ENCODE measurements at places on chromosomes 16 and 17.

DNA sequence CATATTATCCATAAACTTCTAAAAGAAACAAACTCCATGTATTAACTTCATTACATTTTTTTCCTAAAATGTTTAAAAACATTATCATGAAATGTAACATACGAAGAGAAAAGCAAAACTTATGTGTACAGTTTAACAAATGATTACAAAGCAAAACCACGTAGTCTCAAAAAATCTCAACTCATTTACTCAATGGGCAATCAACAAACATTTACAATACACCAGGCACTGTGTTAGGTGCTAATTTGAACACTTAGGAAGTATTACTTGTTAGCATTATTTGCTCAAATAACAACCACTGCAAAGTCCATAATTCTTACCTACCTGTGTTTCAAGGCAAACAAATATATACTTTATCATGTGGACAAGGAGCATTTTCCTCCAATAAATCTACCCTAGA is 164.9 kb downstream of the STX8 start:
- no peak for DNase-seq

DNA sequence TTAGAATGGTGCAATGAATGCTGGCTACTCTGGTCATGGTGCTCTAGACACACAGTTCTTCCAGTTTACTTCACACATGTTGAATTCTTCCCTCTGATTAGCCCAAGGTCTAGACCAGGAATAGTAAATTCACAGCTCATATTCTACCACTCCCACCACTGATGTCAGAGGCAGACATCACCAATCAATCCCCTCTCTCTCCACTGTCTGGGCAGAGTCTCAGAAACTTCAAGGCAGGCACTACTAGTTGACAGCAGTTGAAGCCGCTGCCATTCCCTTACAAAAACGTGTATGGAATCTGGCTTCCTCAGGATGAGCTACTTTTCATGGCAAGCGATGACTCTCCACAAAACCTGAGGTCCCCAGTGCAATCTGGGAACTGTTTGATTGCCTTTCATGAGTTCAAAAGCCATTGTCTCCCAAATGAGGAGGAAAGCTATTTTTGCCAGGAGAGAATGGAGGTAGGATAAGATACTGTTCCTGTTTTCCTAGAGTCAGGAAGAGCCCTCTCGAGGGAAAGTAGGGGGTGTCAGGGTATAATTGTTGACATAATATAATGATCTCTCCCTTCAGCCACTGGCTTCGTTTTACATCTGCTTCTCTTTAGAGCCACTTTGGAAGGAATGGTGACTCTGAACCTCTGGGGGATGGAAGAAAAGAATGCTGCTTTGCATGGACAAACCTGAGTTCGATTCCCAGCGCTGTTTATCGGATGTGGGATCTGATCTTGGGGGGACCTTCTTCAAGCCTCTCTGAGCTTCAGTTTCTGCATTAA is 90.0 kb downstream of the FOXL1 start:
- no peak for DNase-seq

- DNase-seq = no peak
Measured at GRCh38 chr17:68840073-68840472, 115.1 kb downstream of the ABCA8 start.

- DNase-seq = no peak
Measured at GRCh38 chr16:1119766-1120576, 23.9 kb upstream of the C1QTNF8 start.

GRCh38 chr16:78579020-78579419 is 479.6 kb downstream of the WWOX start:
- DNase-seq = no peak

GRCh38 chr17:45813048-45813725 is 29.1 kb downstream of the CRHR1 start:
- DNase-seq = no peak

DNA sequence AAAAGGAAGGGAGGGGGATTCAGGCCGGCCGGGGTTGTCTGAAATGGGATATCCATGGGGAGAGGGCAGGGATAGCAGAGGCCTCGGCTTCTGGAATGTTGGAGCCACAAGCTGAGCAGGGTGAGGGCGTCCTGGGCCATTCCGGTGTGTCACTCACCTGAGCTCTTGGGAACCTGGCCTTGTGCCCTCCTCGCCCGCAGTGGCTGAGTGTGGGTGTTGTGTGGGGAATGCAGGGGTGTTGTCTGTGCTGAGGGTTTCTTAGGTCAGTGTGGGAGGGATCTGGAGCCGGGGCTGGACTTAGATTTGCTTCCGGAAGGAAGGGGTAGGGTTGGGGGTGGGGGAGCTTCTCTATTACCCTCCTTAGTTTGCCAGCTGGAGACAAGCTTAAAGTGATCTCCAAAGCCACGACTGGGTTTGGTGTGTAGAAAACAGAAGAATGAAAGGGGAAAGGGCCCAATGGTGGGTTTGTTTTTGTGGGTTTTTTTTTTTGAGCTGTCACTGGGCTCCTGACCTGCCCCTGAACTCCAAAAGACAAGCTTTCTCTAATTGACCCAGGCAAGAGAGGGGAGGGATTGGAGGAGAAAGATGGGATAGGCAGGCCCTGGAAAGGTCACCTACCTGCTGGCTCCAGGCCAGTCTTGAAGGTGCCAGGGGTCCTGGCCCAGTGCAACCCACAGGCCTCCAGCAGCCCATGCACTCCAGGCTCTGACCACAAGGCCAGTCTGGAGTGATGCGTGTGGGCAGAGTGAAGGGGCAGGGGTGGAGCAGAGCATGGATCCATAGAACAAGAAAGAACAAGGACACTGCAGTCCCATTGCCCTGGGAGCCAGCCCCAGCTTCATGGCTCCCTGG is at the start of gene SULT1A2:
TSS of gene SULT1A2 (minus strand) at position 211 of the 852 bp plus-strand sequence. CDS start 1,120 bp downstream, outside the sequence.
- DNase-seq = no peak

GRCh38 chr17:79171188-79171587 is 96.6 kb downstream of the ENGASE start:
- no peak for DNase-seq

DNA sequence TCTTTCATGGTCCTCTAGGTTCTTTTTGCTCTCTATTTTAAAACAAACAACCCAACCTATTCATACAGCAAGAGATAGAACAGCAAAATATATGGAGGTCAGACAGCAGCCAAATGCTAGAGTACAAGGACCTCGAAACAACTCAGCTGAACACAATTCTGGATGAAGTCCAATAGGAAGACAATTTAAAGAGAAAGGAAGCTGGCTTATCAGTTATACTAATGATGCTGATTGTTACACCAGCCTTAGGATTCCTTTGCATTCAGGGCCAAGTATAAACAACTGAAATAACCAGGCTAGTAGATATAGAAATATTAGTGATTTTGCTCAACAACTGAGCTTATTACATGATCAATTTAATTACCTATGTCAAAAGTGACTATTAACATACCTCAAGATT is 2.5 kb downstream of the SSH2 start:
- no peak for DNase-seq

GRCh38 chr17:47995241-47995935 is 24.5 kb downstream of the CDK5RAP3 start:
- no peak for DNase-seq

- no peak for DNase-seq
Measured at GRCh38 chr16:87196231-87196630, 121.0 kb downstream of the C16orf95 start.

DNA sequence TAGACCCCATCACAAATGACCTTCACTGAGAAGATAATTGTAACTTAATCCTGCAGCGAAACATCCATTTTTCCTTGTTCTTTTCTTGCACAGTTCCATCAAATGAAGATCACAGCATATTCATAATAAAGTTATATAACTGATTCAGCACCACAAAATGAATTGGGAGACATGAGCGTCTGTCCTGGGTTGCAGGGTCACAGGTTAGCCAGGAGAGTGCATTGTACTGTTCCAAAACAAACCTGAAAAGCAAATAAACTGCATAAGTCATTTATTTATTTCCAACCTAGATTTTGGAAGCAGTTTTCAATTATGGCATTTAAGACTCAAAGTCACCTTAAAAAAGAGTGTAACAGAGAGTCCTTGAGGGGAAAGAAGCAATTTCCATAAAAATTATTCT is 18.6 kb upstream of the INTS2 start:
- DNase-seq = no peak

GRCh38 chr16:71610447-71610846 is 15.5 kb upstream of the MARVELD3 start:
- DNase-seq = no peak

GRCh38 chr16:63578791-63579190 is 1542.6 kb upstream of the CDH8 start:
- no peak for DNase-seq

- no peak for DNase-seq
Measured at GRCh38 chr16:67022531-67023214, 6.3 kb upstream of the CBFB start.

DNA sequence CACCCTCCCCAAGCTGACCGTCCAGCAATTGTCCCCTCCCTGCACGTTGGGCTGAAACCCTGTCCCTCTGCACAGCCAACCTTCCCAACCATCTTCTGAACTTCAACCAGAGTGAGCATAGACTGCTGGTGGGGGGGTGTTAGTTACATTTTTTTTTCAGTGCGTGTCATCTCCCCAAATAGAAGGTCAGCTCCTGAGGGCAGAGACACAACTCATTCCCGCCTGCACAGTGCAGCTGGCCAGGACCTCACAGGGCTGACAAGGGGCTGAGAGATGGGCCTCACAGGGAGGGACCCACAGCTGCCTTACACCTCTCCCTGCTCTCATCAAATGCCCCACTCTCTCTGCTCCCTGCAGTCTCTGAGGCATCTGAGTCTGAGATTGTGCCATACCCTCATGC is 8.4 kb downstream of the SRL start:
- DNase-seq = no peak

DNA sequence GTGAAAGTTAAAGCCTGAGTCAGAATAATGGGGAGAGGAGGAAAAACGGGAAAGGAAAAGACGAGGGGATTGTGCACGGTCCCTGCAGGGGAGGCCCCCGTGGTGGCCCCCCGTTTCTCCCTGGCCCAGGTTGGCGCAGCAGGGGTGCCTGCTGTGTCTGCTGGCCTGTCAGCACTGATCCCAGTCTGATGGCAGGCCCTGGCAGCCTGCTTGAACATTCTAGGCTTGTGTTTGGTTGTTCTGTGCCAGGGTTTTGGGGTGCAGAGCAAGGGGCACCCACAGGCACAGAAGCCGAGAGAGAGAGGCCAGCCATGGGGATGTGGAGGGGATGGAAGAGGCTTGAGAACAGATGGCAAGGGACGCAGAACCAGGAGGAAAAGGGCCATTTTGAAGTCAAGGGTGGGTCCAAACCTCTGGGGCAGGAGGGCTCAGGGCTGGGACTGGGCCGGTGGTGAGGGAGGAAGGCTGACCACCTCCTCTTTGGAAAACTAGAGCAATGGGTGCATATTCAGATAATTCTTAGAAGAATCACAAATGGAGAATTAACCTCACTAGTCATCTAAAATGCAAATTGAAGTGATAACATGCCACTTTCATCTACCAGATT is 35.9 kb downstream of the TBX4 start:
- no peak for DNase-seq

DNA sequence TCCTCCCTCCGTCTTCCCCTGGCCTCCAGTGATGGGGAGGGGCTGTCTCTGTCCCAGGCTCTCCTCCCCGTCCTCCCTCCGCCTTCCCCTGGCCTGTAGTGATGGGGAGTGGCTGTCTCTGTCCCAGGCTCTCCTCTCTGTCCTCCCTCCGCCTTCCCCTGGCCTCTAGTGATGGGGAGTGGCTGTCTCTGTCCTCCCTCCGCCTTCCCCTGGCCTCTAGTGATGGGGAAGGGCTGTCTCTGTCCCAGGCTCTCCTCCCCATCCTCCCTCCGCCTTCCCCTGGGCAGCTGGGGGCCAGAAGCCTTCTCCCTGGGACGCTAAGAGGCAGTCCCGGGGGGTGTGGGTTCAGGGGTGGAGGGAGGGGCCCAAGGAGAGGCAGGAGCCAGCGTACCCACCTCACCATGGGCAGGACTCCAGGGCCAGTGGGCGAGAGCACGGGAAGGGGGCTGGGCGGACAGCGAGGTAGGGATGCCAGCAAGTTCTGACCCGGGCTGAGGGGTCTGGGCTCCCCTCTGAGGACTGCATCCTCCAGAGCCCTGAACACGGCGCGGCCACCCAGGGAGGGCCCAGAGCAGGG is 14.8 kb downstream of the UTS2R start:
- no peak for DNase-seq

DNA sequence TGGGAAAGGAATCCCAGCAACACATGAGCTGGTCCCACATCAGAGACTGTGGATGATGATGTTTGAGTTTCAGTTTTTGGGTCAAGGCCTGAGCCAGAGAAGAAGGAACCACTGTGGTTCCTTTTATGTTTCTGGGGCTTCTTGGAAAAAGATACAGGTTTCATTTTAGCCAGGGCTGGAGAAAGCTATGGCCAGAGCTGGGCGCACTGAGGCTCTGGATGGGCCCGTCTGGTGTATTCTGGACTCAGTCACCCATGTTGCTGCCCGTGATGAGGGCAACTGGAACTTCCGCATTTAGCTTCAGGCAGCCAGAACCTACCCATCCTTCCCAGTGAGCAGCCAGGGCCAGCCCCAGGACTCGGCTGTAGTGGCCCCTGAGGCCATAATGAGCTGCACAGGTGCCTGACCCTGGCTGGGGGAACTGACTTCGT is 15.0 kb upstream of the PITPNA start:
- no peak for DNase-seq

DNA sequence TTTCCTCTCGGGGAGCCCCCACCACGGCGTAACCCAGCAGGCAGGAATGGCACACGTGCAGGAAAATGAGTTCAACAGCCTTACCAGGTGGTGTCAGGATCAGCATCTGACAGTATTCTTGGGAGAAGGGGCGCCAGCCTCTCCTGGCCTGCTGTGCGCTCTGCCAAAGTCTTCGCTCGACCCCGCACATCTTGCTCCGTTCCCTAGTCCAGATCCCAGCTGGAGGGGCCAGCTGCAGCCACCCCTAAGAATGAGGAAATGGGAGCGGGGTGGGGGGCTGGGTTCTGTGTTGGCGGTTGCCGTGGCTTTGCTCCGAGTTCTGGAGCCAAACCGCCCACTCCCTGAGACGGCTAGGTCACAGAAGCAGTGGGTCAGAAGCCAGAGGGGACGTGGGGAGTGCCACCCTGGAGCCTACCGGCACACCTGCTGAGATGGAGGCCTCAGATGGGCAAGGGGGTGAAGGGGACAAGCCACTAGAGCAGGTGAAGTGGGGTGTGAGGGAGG is at the start of gene CHCT1:
TSS of gene CHCT1 (plus strand) at position 328 of the 504 bp plus-strand sequence. CDS start at position 432, 104 bp downstream.
- no peak for DNase-seq

GRCh38 chr16:17313085-17313611 is 157.6 kb downstream of the XYLT1 start:
- no peak for DNase-seq

- no peak for DNase-seq
Measured at GRCh38 chr17:31686495-31686894, 172.5 kb downstream of the COPRS start.

DNA sequence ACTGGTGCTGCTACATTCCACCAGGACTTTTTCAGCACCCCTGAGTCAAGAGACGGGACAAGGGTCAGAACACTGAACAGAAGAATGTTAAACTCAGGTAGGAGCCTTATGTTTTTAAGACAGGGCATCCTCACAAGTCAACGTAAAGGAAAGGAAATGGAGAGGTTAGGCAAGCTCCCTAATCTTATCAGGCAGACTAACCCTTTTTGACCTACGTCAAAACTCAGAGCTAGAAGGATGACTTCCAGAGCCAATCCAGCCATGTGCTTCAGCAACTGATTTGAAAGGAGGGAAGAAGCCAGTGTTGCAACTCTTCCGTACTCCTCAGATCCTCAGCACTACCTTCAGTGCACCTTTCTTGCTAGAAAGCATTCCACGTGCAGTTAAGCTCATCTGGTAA is 46.8 kb downstream of the REXO5 start:
- no peak for DNase-seq

All from activated T-helper 1 cell treated with anti-CD3 and anti-CD28 coated beads, Interleukin-2, amount 50 U/mL, for 16 hours (primary cell).